CD4-positive, alpha-beta T cell treated with Interleukin-21 for 1 hour (primary cell): ENCODE measurements at places on chromosomes 7 and 10.

- DNase-seq = no peak
Observed at GRCh38 chr10:110995301-110995700, 75.9 kb downstream of the SHOC2 start.

DNA sequence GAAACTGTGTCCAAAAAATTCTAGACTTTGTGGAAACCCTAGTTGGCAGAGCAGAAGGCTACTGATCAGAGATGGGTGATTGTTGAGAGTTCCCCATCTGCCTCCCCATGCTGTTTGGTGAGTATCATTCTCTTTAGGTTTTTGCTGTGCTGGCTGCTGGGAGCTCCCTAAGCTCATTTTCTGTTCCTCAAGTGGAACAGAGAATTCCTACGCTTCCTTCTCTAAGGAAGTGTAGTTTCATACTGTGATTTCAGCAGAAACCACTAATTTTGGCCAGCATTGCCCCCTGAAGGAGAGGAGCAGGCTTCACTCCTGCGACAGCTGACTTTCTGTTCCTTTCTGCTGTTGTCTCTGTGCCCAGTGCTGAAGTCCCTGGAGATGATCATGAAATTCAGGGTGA lies 355.3 kb upstream of the NPVF start:
- DNase-seq = no peak

DNA sequence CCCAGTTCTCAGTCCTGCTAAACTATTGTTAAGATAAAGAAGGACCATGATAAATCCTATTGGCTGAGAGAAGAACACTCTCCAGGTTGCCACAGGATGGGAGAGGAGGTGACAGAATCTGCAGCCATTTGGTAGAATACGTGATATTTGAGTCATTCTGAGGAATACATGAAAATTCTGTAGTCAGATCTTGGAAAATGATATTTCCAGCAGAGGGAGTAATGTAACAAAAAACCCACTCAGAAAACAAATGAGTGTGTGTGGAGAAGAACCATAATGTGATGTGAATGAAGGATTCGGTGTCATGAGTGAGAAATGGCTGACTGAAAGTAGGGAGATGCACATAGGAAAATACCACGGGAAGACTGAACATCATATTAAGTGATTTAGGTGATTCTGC lies 128.5 kb upstream of the PFKP start:
- no peak for DNase-seq

DNA sequence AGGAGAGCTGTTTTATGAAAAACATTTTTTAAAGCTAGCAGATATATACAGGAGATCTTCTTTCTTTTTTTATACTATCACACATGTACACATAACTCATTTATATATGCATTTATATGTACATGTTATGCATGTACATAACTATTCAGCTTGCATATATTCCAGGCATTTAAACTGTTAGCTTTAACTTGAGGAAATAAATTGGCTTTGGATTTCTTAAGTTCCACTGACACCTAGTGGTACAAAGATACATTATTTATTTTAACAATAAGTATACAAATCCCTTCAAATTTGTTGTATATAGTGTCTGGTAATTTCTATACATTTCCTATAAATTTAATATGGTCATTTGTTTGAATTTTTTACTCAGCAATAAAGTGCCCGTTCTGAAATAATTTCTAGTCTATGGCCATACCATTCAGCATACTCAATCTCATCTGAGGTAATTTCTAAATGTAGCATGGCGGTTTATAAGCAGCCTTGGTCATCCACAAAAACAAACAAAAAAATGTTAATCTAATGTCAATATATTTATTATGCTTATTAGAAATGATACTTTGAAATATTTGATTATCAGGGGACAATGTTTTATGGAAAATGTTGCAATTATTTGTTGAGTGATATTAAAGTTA lies 11.6 kb downstream of the ZDHHC6 start:
- DNase-seq = peak; percentile 36

GRCh38 chr10:76049581-76050290 lies 618.3 kb downstream of the LRMDA start:
- peak; percentile 21 for DNase-seq

- DNase-seq = no peak
Observed at GRCh38 chr7:22430457-22430856, 69.5 kb downstream of the STEAP1B start.

GRCh38 chr7:95250571-95250970 lies 73.8 kb downstream of the PON1 start:
- no peak for DNase-seq

- DNase-seq = no peak
Observed at GRCh38 chr7:131537571-131537978, 18.9 kb downstream of the PODXL start.

DNA sequence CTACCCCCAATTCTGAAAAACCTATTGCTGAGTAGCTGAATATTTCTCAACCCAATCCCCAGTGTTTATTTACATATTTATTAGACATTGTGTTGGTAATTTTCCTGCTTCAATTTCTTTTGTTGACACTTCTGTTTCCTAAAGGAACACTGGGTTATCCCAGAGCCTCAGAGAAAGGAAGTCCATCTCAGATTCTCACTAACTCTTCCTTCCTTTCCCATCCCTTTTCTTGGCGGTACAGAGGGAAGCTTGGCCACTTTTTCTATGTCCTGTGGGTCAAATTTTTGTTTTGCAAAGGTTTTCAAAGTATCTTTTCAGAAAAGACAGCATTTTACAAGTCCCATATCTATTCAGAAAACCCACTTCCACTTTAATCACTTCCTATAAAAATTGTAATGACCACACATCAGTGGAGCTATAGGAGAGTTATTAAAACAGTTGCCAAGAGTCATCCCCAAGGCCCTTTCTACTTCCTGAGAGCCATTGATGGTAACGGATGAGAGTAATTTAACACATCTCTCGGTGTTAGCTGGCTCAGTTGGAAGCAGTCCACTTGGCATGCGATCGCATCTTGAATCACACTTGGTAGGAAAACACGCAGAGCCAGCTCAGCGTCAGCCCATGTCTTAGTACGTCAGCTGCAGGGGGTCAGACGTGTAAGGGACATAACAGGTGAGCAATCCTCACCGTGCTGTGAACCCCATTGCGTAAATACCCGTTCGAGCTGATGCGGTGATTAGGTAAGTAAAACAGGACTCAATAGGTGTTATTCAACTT lies 231.1 kb upstream of the ADARB2 start:
- no peak for DNase-seq

DNA sequence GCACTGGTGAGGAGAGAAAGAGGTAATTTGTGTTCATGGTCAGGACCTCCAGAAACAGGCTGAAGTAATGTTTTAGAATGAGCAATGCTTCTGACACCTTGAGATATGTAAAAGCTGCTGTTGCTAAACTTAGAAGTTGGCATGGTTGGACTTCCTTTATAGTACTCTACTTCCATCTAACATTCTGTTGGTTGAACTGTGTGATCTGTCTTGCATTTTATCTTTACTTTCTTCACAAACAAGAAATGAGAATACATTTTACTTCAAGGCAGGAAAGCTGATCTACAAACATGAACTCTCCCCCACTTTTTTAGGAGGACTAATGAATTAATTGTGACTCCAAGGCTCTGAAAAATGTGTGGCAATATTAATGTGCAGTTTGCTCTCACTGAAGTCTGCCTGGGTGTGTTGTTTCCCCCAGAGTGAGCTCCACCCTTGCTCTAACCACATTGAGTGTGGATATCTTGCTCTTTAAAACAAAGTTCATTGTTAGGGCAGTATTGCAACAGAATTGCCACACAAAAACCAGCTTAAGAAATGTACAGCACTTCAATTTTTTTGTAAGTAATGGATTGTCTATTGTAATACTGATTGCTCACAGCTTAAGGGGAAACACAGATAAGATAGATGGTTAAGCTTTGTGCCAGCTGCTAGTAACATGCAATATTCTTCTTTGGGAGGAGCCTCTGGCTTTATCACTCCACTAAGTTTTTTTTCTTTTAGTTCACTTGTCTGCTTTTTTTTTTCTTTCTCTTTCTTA lies 69.0 kb downstream of the ADD3 start:
- peak; percentile 66 for DNase-seq

GRCh38 chr10:72030762-72031543 lies 57.4 kb downstream of the SPOCK2 start:
- no peak for DNase-seq

GRCh38 chr7:115449689-115450088 lies 527.8 kb downstream of the MDFIC start:
- DNase-seq = no peak

DNA sequence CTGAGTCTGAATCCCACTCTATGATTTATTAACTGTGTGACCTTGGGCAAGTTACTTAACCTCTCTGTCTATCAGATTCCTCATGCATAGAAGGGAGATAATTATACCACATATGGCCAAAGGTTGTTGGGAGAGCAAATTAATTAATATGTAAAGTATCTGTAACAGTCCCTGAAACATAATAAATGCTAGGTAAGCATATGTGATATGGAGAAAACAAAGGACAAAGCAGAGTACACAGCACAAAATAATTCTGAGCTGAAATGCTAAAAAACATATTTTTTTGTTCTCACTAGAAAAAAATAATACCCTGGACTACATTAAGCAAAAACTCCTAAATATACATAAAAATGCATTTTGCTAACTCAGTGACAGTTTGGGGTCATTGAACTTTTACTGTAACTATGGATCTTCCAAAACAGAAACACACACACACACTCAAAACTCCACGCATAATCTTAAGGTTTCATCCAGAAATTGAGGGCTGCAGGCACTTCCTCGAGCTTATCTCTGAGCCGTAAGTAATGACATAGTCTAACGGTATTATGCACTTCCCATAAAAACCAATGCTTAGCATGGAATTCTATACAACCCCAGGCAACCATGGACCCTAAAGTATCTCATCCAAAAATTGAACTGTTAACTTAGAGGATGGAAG lies 201.7 kb upstream of the PTN start:
- no peak for DNase-seq

GRCh38 chr7:74304550-74304949 lies 15.3 kb downstream of the CLIP2 start:
- no peak for DNase-seq

- no peak for DNase-seq
Observed at GRCh38 chr10:97629289-97629688, 4.0 kb downstream of the MORN4 start.

- peak; percentile 70 for DNase-seq
Observed at GRCh38 chr10:132158122-132158741, 28.5 kb upstream of the DPYSL4 start.

GRCh38 chr10:22054961-22055360 lies 51.4 kb upstream of the DNAJC1 start:
- DNase-seq = no peak

DNA sequence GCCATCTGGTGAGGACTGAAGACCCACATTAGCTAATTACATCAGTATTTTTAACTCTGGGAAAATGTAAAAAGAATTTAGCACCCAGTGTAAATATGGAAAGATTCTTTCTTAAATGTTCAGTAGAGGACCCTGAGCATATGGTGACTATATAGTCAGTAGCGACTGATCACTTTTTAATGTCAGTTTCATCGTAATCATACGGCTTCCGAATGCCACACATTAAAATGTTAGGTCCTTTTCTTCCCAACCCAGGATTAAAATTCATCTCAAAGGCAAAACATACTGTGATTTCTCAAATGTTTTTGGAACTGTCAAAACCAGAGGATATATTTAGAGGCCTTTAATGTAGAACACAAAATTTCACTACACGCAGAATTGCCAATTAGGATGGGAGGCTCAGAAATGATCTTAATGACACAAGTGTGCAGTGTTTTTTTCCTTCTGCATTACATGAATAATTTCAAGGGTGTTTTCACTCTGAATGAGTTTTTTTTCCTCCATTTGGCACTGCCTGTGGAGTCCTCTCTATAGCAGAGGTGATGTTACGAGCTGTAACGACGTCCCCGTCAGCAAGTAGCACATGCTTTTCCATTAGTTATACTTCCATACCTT lies 382.7 kb downstream of the PAXIP1 start:
- DNase-seq = no peak

DNA sequence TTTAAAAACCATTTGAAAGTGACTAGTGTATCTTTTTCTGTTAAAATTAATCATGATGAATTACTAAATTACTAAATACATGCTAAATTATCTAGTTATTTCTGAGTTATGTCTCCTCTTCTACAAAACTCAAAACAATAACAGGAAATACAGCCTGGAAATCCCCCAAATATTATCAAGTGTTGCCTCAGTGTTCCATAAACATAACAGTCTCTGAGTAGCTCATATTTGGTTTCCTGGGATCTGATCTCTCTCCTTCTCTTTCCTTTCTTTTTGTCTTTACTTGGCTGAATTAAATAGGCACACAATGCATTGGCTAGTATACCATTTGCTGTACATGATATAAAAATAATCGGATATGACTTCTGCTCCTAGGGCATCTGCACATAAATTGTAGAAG lies 277.6 kb upstream of the IGFBP3 start:
- DNase-seq = no peak

GRCh38 chr10:133534417-133534816 lies 7.3 kb downstream of the CYP2E1 start:
- DNase-seq = no peak

DNA sequence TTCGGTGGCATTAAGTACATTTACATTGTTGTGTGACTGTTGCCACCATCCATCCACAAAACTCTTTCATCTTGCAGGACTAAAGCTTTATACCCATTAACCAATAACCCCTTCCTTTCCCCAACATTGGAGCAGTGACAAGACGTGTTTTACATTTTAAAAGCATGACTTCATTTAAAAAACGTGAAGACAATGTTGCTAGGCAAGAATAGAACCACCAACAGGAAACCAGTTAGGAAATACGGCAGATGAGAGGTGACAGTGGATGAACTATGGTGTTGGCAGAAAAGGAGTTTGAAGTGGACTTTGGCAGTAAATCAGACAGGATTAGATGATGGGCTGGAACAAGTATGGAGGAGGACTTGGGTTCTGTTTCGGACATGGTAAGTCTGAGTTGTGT lies 17.0 kb downstream of the TMEM236 start:
- no peak for DNase-seq

DNA sequence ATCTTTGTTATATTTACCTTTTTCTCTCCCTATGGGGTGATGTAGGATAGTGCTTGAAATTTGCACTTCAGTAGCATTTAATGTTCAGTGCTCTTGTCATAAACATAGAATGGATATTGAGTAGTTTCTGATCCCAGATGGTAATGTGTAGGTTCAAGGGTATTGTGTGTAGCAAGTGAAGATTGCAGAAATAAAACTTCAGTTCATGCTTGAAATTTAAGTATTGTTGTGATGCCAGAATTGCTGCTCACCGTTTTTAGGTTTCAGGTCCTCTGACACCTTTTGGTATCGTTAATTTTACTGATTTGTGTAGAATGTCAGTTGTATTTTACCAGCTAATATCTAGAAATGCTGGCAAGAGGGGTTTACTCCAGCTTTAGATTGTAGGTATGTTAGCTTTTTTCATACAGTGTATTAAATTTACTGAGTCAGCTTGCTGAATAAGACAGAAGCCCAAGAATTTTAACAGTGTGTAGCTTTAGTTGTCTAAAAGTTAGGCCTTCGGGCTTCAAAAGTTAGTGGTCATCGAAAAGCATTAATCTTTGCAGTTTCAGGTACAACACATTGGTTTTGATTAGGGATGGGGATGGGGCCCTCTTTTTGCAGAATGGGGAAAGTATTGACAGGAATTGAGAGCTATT lies 1.9 kb downstream of the PTEN start:
- no peak for DNase-seq

DNA sequence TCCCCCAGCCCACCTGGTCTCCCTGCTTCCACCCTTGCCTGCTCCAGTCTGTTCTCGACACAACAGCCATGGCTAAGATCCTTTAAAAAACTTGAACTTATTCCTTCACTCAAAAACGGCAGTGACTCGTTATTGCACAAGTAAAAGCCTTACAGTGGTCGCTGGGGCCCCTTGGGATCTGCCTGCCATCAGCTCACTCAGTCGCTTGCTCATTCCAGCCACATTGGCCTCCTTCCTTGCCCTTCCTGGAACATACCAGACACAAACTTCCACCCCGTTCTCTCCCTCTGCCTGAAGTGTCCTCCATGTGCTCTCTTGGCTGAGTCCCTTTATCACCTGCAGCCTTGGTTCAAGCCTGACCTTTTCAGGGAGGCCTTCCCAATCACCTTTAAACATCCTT lies 4.7 kb downstream of the CCNY start:
- DNase-seq = no peak
